NCI-H2081 (cell line): ENCODE measurements at places on chromosomes 6 and 20.

DNA sequence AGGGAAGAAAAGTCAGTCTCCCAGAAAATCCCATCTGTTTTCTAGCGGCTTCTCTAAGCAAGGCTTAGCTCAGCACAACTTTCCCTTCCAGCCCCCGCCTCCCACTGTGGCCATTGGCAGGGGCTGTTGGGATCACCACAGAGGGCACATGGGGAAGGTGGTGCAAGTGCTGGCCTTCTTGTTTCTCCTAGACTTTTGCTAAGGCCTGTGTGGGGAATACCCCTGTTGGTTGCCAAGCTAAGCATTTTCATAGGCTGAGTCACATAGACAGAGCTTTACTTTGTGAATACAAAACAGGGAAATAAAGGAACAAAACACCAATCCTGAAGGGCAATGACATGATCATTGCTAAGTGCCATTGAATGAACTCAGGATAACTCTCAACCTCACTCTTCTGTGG is 32.4 kb upstream of the TIAM2 start:
- DNase-seq = no peak

DNA sequence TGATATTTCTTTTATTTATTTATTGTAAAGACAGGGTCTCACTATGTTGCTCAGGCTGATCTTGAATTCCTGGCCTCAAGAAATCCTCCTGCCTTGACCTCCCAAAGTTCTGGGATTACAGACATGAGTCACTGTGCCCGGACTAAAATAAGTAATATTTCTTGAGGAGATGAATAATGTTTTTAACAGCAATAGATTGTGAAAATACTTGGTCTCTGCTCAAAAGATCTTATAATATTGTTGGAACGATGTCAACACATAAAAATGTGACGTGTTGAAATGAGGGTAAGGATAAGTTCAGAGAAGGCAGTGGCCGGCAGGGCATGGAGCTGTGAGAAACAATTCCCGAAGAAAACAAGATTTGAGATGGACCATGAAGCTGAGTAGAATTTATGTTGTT is 178.7 kb downstream of the GJA1 start:
- DNase-seq = no peak

DNA sequence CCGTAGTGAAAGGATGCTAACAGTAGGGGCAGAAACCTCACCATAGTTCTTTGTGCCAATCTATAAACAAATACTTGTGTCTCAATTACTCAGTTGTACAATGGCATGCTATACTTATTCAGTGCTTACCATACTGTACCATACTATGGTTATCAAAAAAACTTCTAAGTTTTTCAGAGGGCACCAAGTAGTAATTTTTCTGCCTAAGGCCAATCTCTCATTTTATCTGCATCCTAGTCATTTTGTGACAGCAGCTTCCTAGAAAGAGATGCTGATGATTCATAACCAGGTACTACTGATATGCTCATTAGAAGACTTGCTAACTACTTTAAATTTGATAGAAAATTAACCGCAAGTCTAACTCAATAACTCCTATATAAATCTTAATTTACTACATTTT is 42.9 kb downstream of the TMEM244 start:
- DNase-seq = no peak

DNA sequence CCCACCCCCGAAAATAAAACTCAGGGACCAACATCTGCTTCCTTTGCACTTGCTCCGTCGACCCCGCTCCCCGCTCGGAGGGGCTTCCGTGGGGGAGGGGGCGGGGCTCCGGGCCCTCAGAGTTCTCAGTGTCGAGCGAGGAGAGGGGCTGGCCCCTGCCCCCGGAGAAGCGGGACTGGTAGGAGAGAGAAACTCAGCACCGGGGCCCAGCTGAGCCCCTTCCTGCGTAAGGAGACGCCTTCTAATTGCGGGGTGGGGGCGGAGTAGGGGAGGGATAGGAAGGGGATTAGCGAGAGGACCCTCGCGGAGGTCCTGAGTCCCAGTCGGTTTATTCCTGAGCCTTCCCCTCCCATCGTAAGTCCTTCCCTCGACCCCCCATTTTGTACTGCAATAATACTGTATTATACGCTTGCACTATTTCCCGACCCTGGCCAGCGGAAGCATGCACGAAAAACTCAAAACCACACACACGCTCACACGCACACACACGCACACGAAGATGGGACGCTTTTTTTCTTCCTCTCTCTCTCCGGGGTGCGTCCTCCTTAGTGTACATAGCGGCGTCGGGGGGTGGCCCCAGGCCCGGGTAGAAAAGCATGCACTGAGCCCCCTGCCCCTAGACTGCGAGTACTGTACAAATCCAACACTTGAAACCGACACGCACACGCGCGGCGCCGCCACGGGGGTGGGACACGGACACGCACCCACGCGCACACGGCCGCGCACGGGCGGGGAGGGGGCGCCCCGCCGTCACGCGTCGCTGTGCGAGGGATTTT is 22.1 kb upstream of the SLC22A7 start:
- DNase-seq = no peak

DNA sequence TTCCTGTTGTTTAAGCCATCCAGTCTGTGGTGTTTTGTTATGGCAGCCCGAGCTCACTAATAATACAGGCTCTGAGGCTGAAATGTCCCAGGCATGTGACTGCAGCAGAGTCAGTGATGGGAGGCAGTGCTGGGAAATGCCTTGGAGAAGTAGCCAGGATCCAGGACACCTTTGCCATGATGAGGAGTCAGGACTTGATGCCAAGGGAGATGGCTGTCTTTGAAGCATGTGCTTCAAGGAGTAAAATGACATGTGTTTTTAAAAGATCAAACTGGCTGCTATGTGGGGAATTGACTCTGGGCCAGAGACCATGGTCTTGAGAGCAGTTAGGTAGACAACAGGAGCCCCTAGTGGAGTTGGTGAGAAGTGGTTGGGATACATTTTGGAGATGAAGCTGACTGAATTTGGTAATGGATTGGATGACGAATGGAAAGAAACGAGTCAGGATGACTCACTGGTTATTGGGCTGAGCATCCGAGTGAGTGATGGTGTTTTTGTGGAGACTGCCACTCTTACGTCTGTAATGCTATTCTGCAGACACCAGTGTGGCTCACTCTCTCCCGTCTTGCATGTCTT is 322.2 kb downstream of the PLCB1 start:
- DNase-seq = no peak

GRCh38 chr20:4375881-4376280 is 345.8 kb upstream of the PRND start:
- DNase-seq = no peak

- peak; percentile 95 for DNase-seq
These were observed 35.8 kb downstream of the HFE start for GRCh38 chr6:26122793-26123674.

DNA sequence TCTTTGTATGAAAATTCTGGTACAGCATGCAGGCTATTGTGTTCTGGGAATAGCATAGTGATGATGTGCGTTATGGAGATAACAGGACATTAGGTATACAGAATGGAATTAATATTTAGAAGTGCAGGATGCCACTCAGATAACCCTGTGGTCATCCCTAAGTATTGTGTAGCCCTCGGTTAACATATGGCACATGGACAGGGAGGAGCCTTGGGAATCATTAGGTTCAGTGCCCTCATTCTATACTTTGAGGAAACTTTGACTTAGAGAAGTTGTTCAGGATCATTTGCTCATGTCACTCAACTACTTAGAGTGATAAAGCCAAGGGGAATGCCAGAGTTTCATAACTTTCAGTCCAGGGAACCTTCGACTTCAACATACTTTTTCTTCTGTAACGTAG is 185.9 kb downstream of the UST start:
- DNase-seq = no peak

DNA sequence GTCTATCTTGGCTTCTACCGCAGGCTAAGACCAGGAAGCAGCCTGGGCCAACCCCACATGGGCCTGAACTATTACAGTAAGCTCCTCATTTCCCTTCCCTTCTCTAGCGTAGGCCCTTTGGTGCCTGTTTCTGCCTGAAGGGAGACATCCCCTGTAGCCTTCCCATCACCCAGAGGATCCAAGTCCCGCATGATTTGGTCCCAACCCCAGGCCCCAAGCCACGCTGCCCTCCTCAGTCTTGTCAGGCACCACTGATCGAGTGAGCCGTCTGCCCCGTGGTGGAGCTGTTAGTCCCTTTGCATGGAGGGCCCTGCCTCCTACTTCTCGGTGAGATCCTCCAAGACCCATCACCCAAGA is 46.4 kb downstream of the EBF4 start:
- no peak for DNase-seq

- peak; percentile 52 for DNase-seq
These were observed 10.6 kb downstream of the CTCFL start for GRCh38 chr20:57514273-57514751.

DNA sequence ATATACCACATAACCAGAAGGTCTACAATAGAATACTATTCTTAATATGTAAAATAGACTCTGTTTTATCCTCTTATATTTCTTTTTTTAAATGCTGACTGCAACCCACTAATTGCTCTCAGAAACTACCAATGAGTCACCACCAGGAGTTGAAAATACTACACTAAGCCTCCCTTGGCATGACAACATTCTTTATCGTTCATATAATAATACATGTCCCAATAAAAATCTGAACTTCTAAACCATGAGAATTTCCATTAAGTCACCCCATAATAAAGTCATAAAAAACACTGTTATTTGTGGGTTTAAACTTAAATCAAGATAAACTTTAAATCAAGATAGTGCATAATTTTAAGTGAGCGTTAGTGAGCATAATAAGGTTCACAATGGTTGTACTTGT is 4.2 kb downstream of the HACE1 start:
- DNase-seq = no peak

DNA sequence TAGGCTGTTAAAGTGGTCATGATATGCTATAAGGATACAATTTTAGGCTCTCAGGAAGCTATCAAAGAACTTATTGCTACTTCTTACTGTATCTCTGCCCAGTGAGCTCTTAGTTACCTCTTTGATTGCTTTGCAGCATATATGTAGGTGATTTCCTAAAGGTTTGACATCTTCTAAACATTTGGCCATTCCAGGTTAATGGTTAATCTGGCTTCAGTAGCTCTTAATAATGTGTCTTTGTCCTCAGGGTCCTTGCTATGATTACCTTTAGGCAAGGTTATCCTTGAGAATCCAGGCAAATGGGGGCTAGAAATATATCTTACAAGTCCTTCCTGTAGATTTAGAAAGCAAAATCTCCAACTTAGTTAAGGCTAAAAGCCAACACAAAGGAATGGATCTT is 575.4 kb downstream of the TFAP2B start:
- no peak for DNase-seq

DNA sequence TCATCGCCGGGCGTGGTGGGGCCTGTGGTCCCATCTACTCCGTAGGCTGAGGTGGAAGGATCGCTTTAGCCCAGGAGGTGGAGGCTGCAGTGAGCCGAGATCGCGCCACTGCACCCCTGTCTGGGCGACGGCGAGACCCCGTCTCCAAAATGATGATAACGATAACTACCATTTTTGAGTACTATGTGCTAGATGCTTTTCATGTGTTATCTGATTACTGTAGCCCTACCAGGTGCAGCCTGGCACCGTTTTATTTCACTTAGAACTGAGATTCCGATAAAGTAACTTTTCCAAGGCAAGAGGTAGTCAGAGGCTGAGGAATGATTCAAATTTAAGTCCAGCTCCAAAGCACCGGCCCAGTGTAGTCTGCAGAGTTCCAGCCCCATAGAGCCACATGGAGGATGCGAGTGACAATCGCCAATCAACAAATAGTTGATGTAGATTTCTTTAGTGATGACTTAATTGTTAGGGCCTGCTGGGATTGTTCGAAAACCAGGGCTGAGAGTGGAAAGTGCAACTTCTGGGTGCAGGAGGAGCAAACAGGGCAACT is 727 bp downstream of the ERMARD start:
- DNase-seq = no peak

DNA sequence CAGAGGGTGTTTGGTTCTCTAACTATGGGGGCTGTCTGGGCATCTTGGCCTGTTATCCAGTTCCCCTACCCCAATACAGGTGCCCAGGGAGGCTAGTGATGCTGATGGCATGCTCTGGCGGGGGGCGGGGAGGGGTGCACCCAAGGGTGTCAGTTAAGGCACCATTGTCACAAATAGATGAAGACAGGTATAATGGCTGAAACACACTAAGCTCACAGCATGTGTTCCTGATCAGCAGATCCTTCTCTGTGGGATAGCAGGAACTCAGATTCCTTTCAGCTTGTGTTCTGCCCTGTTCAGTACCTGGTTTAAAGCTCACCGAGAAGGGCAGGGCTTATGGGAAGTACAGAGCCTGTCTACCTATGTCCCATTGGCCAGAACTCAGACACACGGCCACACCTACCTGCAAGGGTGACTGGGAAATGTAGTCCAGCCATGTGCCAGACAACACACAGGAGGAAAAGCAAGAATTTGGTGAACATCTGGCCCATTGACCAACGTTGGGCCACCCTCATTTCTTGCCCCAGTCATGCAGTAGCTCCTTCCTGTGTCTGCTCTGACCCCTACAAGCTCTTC is 3.4 kb upstream of the RSPO4 start:
- peak; percentile 10 for DNase-seq

DNA sequence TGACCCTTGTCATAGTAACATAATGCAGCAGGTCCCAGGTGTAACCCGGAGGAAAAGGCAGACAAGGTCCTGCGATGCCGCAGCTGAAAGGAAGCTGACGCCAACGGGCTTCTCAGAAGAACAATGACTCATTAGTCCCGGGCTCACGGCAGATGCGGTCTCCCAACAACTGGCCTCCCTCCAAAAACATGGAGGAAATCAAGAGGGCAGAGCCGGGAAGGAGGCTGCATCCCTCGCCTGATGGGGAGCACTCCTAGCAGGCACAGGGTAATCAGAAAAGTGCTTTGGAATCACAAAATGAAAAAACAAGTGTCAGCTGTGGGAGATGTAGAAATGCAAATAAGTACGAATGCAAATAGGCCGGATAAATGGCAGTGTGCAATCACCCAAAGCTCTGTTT is 165.2 kb upstream of the AGPAT4 start:
- peak; percentile 70 for DNase-seq

DNA sequence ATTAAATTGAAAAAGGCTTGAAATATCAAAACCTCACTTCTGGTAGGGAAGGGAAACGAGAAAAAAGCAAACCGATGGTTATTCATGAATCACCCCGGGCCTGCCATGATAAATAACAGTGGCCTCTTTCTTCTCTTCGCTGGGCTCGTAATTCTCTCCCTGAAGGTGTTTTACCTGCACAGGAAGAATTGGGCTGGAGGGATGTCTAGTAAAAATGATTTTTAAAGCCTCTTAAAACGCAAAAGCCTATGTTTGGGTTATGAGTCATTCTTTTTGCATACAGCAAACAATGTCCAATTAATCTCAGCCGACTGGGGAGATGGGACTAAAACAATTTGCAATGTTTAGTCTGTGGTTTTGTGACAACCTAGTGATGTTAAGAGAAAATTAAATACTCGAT is 16.8 kb downstream of the LINC00237 start:
- no peak for DNase-seq

DNA sequence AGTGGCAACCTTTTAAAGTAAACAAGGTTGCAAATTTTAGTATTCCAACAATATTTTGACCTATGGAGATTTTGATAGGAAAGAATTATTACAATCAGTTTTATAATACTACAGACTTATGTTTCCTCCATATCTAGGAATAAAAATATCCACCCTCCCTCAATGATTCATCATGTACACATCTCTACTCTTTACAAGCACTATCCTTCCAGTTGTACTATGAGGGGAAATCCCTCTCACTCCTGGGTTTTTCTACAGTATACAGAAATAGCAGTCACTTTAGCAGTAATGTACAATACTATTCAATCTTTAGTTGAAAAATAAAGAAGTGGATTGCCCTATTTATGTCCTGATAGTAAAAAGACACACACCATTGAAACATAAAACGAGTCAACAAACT is 46.3 kb upstream of the SCML4 start:
- no peak for DNase-seq

GRCh38 chr6:36387440-36388303 is at the start of gene ETV7:
Gene ETV7, minus strand, starts transcription at chr6:36387669. Its CDS starts 128 bp downstream, at chr6:36387541.
- no peak for DNase-seq

- DNase-seq = peak; percentile 28
These were observed 57.2 kb upstream of the IRAK1BP1 start for GRCh38 chr6:78810146-78810545.
